ENCODE measurements at places on chromosomes 6 and 20. TPM values are rescaled to one million over a fixed set of nuclear protein-coding genes. Genes with fewer than 3 reads are reported as not detected.

DNA sequence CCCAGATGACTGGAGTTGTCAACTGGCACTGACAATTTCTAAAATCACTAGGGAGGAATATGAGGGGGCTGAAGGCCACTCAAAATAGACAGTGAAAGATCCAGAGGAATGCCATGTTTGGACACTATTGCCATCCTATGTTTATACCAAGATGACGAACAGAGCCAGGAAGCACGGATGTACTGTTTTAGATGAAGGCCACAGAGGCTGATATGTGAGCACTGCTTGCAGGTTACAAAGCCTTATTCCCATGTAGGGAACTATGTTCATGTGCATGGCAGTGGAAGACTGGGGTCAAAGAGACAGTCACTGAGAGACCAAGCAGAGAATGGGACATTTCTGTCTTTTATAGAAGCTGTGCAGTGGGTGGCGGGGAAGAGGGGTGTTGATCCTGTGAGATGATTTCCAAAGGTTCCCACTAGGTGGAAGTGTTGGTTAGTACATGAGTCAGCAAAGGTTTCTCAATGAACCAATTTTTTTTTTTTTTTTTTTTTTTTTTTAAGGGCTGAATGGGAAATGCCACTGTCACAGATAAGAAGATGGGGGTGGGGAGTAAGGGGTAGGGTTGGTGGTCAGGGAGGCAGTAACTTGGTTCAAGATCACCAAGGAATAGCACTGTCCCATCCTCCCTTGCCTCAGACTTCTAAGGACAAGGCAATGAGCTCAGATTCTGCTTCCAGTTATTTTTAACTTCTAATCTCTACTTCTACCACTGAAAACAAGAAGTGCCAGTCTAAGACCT is 46.7 kb upstream of the MOCS1 start:
- DNase-seq, result no peak

The DAAM2 gene
- polyA plus RNA-seq, result not detected

GRCh38 chr6:135566311-135567068 is 69.0 kb upstream of the AHI1 start:
- DNase-seq, result no peak

DNA sequence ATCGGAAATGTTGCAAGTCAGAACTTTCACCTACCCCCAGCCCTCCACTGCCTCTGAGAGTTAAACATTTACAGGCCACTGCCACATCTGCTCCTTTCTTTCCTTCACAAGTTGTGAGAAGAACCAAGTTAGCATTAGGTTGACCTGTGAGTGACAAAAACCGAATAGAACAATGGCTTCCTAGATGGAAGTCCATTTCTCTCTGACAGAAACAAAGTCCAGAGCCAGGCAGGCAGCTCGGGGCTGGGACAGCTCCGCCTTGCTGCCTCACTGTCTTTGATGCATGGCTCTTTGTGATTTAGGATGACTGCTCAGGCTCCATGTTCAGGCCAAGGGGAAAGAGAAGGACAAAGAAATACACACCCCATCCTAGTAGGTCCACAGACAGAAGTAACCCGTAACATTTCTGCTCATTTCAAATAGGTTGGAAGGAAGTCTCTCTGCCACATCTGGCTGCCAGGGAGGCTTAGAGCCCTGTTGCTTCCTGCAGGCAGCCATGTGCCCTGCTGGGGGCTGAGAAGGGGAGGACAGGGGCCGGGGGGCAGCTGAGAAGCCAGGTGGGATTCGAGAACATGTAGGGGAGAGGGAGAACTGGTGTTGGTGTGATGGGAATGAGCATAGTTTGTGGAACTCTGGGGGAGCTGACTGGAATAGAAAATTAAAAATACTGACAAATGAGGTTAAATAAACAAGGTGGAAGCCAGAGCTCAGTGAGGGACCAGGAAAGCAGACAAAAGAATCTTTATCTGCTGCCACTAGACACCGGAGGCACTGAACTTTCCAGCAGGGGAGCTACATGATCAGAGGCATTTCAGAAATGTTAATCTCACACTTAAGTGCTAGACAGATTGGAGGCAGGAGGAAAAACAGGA is 19.5 kb upstream of the IER3 start:
- DNase-seq, result no peak

- DNase-seq, result no peak
These were observed 247.9 kb downstream of the ZFAND3 start for GRCh38 chr6:38067263-38067980.

The CCDC170 gene
- not detected for polyA plus RNA-seq

- peak; percentile 49 for DNase-seq
These were observed 107.7 kb upstream of the PRND start for GRCh38 chr20:4613718-4614620.

DNA sequence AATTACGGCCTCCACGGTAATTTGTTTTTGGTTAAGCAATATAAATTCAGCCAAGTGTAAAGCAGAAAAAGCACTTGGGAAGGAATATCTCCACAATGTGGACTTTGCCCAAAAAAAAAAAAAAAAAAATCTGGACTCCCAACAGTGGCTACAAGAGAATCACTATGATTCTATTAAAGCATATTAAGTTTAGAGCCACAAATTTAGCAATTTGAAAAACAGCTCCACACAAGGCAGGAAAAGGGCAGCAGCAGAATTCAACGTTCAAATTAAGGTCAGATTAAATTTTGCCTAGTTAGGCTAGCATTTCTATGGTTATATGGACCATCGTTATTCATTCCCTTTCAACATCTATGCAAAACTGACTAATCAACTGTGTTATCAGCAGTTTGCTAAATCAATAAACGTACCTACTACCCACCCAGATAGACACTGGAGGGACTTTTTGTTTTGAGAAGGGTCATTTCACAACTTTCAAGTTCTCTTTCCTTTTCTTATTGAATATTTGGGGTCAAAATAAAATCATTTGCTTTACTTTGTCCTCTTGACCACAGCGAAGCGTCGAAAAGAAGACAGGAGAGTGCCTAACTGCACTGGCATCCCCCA is 1.0 kb downstream of the MCM9 start:
- DNase-seq, result no peak

GRCh38 chr6:66964216-66964615 is 1257.2 kb upstream of the EYS start:
- DNase-seq, result no peak

- no peak for DNase-seq
These were observed 43.5 kb downstream of the FAM184A start for GRCh38 chr6:119034827-119035458.

DNA sequence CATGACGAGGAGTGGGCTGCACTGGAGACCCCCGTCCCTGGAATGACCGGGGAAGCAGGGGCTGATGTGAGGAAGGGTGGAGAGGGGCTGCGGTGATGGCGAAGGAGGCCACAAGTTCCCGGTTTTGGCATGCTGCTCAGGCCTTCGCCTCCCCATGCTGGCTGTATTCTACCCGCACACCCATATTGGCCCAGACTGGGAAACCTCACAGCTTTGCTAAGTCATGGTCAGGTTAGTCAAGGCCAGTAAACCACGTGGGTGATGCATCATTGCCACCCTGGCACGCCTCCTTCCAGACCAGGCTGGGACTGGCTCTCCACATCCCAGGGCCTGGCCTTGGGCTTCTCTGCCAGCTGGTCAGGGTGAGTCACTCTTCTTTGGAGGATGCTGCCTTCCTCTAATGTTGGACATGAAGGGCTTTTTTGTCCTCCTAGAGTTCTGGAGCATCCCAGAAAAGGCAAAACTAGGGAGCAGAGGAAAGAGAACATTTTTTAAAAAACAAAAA is 53.8 kb downstream of the PCNA start:
- DNase-seq, result no peak

GRCh38 chr6:161396539-161396938 is 122.7 kb upstream of the AGPAT4 start:
- DNase-seq, result no peak

GRCh38 chr6:8195040-8195713 is 92.8 kb upstream of the EEF1E1 start:
- DNase-seq, result no peak

GRCh38 chr20:58012731-58013510 is 215.5 kb downstream of the ANKRD60 start:
- no peak for DNase-seq

DNA sequence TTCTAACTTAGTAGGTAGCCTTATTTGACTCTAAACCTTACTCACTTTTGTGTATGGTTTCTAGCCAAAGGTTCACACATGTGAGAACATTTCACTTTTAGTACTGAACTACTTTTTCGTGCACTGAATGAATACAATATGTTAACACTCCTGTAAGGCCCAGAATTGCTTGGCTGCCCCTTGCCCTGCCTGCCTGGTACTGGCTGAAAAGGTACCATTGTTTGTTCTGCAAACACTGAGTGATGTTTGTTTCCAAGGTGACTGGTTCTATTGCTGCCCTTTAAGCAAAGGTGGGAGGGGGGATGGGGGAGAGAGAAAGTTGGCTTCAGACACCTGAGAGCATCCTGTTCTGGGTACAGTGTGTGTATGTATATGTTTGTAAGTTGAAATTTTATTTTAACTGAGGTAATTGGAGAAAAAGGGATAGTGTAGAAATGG is 31.2 kb downstream of the RREB1 start:
- DNase-seq, result no peak

DNA sequence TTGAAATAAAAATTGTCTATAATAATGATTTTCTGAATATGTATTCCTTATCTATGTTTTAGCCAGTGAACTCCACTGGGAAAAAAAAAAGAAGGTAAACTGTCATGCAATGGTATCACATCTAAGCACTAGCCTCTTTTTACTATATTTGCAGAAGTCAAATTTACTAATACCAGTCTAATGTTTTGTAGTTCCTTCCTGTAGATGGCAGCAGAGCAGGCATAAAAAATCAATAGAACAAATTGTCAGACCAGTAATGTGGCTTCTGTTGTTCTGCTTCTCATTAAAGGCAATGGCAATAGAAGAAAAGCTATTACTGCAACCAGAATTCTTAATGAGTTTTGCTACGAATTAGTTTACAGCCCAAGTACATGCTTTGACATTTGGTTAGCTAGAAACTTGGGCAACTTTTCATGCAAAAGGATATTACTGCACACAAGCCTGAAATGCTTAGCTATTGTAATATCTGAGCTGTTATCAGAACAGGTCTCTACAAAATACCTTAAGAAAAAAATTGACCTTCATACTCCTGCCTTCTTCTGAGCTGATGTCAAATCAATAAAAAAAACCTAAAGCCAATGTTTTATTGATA is 476.9 kb downstream of the KHDRBS2 start:
- no peak for DNase-seq

The BYSL gene
- 5.9 TPM for polyA plus RNA-seq
